ENCODE measurements at places on chromosomes 1 and 21. TPM values are rescaled to one million over a fixed set of nuclear protein-coding genes. Genes with fewer than 3 reads are reported as not detected.

DNA sequence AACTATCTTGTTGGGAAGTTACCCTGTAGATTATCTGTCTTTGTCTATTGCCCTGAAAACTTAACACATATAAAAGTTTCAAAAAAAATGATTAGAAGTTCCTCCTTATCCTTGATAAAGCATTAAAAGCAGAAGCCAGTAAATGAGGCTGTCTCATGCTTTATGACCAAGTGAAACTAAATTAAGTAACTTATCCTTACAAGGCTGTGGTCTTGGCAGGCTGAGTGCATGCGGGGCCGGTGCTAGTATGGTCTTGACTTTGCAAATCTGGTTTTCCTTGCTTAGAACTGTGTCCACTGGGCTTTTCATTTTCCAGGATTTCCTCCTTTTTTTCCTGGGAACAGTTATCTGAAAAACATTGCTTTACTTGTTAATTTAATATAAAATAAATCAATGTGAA, 43.1 kb downstream of the PCNX2 start:
- H3K36me3 ChIP-seq: peaks cover 4% of the 10 kb centered on the region
- no peak for DNase-seq
- no peaks in the 10 kb centered on the region for H3K27me3 ChIP-seq
- no peak overlapping the region for H3K27ac ChIP-seq

DNA sequence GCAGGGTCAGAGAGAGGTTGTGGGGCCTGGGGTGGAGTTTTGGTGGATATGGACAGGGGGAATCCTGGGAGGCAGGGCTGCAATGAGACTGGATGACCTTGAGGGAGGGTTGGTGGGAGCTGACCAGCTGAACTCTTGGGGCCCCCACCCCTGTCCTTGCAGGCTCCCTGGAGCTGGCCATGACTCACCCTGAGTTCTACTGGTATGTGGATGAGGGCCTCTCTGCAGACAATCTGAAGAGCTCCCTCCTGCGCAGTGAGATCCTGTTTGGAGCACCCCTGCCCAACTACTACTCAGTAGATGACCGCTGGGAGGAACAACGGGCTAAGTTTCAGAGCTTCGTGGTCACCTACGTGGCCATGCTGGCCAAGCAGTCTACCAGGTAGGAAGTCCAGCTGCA, 23.6 kb downstream of the DISP3 start:
- no peaks in the 10 kb centered on the region for H3K36me3 ChIP-seq
- peaks cover 3% of the 10 kb centered on the region for H3K27me3 ChIP-seq
- H3K4me3 ChIP-seq: no peak overlapping the region
- no peak overlapping the region for H3K27ac ChIP-seq
- H3K4me1 ChIP-seq: no peaks in the 10 kb centered on the region

- no peak overlapping the region for H3K4me3 ChIP-seq
- H3K27me3 ChIP-seq: no peaks in the 10 kb centered on the region
- no peak for DNase-seq
- H3K27ac ChIP-seq: no peak overlapping the region
Measured at GRCh38 chr1:161730050-161730564, 8.8 kb downstream of the FCRLB start.

DNA sequence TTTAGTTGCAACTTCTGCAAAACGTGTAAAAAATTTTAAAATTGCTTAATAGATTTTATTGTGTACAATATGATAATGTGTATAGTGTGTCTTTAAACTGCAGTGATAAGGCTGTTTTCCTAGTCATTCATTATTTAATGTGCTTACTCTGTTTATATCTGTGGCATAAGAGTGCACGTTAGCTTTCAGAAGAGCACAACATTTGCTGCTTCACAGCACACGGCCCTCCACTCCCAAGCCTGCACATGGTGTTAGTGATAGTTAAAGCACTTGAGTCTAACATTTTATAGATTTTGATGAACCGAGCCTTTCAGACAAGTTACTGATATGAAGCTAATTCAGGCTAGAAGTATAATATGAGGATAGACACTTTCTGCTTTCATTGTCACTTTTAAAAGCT, 120.6 kb downstream of the ADGRL2 start:
- no peaks in the 10 kb centered on the region for H3K36me3 ChIP-seq
- H3K27ac ChIP-seq: no peak overlapping the region
- no peak for DNase-seq
- H3K27me3 ChIP-seq: no peaks in the 10 kb centered on the region
- H3K4me3 ChIP-seq: no peak overlapping the region

DNA sequence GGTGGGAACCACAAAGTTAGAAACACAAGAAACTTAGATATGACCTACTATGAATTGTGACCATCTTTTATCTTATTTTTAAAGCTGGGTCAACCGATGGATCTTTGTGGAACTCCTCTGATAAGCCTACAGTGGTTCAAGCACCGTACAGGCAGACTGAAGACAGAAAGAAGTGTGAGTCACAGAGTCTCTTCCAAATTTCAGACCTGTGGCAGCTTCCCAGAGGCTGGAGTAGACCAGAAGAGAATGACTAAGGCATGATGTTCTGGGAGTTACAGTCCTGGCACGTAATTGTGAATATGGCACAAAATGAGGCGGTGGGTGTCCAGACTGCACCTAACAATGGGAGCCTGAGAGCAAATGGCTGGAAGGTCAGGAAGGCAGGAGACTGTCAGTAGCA, 70.0 kb downstream of the LMO4 start:
- no peak overlapping the region for H3K4me3 ChIP-seq
- no peaks in the 10 kb centered on the region for H3K4me1 ChIP-seq
- H3K27me3 ChIP-seq: no peaks in the 10 kb centered on the region
- no peak overlapping the region for H3K27ac ChIP-seq
- DNase-seq: no peak

DNA sequence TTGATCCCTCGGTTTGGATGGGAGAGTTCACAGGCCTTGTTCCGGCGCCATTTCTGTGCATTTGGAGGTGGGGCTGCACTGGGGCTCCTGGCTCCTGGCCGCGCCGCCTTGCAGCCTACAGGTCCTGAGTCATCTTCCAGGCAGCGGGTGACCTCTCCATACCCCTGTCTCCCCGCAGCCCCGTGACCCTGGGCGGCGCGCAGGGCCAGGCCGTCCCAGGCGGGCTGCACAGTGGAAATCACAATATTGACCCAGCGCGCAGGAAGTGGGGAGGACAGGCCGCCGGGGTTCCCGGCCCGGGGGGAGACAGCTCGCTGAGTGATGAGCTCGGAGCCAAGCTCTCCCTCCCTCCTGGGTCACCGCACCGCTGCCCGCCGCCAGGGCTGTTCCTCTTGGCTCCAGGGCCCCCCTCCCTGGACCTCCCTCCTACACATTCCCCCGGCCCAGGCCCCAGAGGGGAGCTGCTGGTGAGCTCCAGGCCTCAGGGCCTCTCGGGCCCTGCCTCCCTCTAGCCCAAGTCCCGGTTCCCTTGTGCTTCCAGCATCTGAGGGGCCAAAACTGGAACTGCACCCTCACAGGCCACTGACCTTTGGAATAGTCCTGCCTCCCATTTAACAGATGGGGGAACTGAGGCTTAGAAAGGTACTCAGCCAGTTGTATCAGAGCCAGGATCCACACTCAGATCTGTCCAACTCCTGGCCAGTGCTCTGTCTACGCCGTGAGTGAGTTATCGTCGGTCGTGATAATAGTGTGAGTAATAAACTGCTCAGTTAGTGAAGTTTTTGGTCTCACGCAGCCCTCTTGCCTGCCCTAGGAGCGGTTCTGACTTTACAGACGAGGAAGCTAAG, 142.9 kb upstream of the WNT4 start:
- DNase-seq: no peak
- no peaks in the 10 kb centered on the region for H3K4me1 ChIP-seq
- H3K27me3 ChIP-seq: no peaks in the 10 kb centered on the region
- peak overlapping the region; percentile 44 for H3K27ac ChIP-seq

DNA sequence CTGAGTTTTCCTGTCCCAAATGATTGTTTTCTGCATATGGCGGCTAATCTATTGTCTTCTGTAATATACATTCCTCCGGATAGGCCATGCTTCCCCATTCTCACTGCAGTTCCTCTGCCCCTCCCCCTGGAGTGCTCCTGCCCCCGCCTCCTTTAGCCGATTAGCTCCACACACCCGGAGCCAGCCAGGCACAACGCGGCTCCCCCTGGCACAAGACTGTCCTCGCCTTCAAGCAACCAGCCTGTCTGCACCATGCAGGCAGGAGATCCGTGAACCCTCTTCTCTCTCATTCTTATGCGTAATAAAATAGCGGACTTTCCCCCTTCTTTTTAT, 18.0 kb downstream of the SERTAD4 start:
- H3K4me1 ChIP-seq: no peaks in the 10 kb centered on the region
- H3K27me3 ChIP-seq: peaks cover 15% of the 10 kb centered on the region
- DNase-seq: no peak
- H3K36me3 ChIP-seq: no peaks in the 10 kb centered on the region
- no peak overlapping the region for H3K27ac ChIP-seq

DNA sequence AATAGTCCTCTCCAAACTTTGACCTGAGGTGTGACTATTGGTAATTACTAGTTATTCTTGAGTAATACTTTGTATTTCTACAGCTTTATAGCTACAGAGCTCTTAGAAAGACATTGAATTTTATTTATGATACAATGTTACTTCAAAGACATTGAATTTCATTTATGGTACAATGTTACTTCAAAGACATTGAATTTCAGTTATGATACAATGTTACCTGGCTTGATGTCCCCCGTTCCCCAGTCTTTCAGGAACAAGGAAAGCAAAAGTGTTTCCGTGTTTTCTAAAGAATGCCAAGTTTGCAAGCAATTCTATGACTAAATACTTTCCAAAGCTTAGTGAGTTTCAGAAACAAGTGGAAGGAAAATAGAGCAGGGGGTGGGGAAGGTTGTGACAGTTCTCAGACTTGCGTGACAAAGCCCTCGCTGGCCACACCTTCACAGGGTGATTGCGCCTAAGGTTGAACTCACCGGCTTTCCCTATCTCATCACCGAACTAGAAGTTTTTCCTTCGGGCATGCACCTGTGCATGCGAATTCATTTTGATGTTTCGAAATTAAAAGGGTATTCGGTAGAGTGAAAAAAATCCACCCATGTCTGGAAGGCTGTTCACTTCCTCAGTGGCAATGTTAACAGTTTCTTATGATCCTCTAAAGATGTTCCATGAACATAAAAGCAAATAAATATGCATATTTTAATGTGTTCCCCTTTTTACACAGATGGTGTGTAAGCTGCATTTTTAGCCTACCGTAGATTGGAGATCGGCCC, 909 bp upstream of the PAXBP1 start:
- peaks cover 36% of the 10 kb centered on the region for H3K4me1 ChIP-seq
- H3K36me3 ChIP-seq: no peaks in the 10 kb centered on the region
- peak overlapping the region; percentile 82 for H3K4me3 ChIP-seq
- peak; percentile 67 for DNase-seq
- peak overlapping the region; percentile 75 for H3K27ac ChIP-seq
- H3K27me3 ChIP-seq: no peaks in the 10 kb centered on the region

ETV3L gene
- not detected for total RNA-seq

PTCH2 gene
- total RNA-seq: 1.7 TPM

KRTAP12-2 gene
- not detected for total RNA-seq

RAD54L gene
- 53.7 TPM for total RNA-seq

GTF2B gene
- 39.9 TPM for total RNA-seq
